ENCODE measurements at places on chromosomes 3 and 15. TPM values are rescaled to one million over a fixed set of nuclear protein-coding genes. Genes with fewer than 3 reads are reported as not detected.

GRCh38 chr3:172903642-172904320 is 153.3 kb downstream of the ECT2 start:
- DNase-seq = no peak

- DNase-seq = no peak
These were observed 23.3 kb downstream of the ZNF710 start for GRCh38 chr15:90024406-90024805.

DNA sequence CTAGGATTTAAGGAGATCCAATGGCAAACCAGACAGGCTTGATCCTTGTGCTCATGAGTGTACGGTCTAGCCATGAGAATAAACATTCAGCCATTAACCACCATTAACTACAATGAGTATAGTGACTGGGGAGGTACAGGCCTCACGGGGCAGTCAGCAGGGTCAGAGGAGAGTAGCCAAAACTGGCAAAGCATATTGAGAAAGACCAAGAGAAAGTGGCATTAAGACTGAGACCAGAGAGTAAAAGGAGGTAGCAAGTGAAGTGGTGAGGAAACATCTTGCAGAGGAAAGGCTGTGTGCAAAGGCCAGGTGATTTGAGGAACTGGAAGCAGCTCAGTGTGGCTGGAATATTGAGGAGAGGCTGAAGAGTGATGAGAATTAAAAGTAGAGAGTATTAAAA is 407.2 kb upstream of the LMCD1 start:
- no peak for DNase-seq

GRCh38 chr15:68201879-68202261 is 3.3 kb downstream of the CALML4 start:
- no peak for DNase-seq

- DNase-seq = no peak
These were observed 88.9 kb downstream of the ADAMTS17 start for GRCh38 chr15:100252779-100253417.

DNA sequence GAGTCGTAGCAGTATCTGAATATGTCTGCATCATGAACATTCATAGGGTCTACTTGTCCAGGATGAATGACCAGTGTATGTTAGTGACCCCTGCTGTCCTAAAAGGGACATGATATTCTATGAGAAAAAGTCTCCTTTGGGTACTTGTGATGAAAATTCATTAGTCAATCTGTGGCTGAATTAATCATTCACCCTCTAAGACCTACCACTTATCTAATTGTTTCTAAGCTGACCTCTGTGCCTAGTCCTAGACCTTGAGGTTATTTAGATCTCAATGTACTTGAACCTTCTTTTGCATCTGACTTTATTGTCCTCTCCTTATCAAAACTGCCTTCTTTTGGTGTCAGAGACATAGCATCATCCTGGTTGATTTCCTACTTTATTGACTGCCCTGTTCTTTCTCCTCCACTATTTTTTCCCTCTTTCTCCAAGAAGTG is 799.3 kb downstream of the DIPK2A start:
- DNase-seq = no peak

DNA sequence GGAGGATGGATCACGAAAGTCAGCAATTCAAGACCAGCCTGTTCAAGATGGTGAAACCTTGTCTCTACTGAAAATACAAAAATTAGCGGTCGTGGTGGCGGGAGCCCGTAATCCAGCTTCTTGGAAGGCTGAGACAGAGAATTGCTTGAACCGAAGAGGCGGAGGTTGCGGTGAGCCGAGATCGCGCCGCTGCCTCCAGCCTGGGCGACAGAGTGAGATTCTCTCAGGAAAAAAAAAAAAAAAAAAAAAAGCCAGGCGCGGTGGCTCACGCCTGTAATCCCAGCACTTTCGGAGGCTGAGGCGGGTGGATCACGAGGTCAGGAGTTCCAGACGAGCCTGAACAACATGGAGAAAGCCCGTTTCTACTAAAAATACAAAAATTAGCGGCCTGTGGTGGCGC is 5.0 kb downstream of the EAF2 start:
- DNase-seq = no peak

- DNase-seq = no peak
These were observed 1.4 kb downstream of the PTH1R start for GRCh38 chr3:46878781-46879436.

DNA sequence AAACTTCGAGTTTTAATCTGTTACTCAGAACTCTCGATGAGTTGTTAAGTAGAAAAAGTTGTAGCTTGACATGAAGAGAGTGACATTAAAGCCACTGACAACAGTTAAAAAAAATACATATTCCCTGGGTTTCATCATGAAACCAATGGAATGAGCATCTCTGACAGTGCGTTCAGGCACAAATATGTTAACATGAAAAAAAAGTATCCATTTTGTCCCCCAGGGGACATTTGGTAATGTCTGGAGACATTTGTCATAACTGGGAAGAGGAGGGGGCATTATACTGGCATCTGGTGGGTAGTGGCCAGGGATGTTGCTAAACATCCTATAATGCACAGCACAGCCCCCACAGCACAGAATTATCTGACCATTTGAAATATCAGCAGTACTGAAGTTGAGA is 14.8 kb upstream of the FOXP1 start:
- DNase-seq = no peak

GRCh38 chr3:23945663-23945912 is 502 bp downstream of the NR1D2 start:
- DNase-seq = no peak

DNA sequence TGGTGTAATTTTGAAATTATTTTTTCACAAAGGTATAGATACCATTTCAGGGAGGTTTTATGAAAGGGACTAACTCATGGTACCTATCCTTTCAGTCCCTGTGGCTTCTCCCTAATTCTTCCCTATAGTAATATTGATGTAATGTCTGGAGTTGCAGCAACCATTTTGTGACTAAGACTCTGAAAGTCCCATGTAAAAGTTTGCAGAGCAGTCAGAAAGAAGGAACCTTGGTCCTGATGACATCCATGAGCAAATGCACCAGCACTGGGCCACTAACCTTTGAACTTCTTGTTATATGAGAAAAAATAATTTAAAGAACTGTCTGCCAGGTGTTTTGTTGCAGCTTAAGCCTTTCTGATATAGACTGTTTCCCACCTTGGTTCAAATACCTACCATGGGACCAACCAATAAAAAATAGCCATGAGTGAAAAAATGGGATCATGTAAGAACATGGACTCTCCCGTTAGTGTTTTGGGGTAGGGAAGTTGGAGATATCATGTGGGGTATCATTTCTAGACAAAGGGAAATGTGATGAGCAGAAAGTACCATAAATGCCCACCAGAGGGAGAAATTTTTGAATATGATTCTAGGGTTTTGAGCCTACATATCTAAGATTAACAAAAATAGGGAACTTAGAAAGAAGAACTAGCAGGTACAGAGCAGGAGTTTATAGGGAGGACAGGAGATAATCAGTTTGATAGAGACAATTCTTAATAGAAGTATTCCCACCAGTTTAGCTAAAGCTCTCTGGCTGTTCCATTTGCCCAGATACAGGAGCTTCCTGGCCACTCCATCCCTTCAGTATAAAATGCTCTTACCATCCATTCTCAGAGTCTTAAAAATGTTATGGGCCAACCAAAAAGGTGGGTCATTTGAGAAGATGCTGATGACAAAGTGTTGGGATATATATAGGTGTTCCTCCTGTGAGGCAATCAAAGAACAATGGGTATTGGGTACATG is 3.4 kb upstream of the CPOX start:
- no peak for DNase-seq

The CACNA2D2 gene
- total RNA-seq = 0.96 TPM

The IMPDH2 gene
- total RNA-seq = 149 TPM

Data from omental fat pad (tissue), 4 donors.